ENCODE measurements at places on chromosomes 12 and 14.

- DNase-seq: peak; percentile 92
These were observed 11.9 kb downstream of the SCNN1A start for GRCh38 chr12:6363330-6364043.

GRCh38 chr12:115973968-115974724 lies 303.3 kb downstream of the MED13L start:
- DNase-seq: no peak

DNA sequence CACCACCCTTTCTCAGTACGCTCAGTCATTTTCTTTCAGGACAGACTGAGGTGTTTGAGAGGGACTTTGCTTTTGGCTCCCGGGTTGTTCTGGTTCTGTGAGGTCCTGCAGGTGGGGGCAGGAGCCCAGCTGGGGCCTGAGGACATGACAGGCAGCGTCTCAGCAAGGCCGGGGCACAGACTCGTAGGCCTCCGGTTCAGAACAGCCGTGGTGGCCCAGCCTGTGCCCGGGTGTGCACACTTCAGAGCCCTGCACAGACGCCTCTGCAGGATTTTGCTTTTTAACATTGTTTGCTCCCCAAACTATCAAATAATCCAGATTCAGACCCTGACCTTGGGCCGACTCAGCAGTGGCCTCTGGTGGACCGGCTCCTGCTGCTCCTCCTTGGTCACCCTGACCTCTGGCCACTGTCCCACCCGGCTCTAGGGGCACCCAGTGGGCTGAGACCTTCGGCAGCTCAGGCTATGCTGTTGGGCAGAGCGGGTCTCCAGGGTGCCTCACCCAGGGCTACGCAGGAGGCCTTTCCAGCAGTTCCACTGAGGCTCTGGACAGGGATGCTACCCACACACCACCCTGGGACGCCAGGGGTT lies 65.2 kb downstream of the ADGRD1 start:
- no peak for DNase-seq

- peak; percentile 83 for DNase-seq
These were observed at the start of gene GPR135 for GRCh38 chr14:59465316-59466135. TSS of gene GPR135 (minus strand) at chr14:59465380. CDS start at chr14:59465226, 154 bp downstream.

DNA sequence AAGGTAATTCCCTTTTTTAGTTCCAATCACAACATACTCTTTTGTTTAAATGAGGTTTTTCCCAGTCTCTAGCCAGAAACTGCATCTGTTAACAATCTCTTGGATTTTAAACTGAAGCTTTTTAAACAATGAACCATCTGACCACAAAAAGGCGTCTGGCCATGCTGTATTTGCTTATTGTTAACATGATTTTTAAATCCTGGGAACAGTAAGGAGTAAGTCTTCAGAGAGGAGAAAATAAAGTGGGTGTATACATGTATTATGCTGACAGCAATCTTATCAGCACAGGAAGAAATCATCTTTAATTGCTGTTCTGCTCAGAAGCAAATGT lies 106.2 kb downstream of the DAAM1 start:
- DNase-seq: no peak

DNA sequence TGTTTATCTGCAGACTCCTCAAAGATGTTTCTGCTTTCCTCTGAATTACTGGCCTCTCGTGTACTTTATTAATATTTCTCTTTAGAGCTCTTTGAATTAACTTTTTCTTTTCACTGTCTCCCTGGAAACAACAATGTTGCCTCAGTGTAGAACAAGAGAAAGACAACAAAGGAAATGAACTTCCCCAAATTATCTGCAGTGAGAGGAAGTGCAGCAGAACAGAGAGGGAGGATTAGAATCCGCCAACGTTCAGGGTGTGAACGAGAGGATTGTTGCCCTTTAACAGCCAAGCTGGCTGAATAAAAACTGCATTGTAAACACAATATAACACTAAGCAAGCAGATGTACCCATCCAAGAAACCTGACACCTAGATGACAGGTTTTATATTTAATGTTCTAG lies 375.9 kb downstream of the GALC start:
- no peak for DNase-seq

- peak; percentile 46 for DNase-seq
These were observed 25.2 kb upstream of the NXPH4 start for GRCh38 chr12:57191410-57191809.

DNA sequence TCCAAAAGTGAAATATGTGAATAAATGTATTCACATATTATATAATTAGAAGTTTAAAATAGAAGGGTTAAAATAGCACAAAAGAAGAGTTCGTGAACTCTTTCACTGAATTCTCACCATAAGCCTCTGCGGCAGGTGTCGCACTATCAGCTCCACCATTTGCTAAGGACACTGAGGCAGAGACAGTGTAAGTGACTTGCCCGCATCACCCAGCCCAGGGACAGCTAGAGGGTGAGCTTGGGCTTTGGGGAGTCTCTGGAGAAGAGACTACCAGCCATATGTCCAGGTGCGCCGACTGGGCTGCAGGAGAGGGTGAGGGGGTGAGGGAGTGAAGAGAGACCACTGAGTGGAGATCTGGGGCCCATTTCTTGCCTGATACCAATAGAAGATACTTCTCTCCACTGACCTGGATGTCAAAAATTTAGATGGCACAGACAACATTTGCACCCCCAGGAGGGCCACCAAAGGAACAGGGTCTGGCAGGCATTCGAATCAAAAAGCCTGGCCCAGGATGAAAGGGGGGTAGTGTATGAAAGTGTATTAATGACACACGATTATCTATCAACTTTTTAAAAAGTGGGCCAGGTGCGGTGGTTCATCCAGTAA lies 28.5 kb downstream of the FAIM2 start:
- DNase-seq: no peak

DNA sequence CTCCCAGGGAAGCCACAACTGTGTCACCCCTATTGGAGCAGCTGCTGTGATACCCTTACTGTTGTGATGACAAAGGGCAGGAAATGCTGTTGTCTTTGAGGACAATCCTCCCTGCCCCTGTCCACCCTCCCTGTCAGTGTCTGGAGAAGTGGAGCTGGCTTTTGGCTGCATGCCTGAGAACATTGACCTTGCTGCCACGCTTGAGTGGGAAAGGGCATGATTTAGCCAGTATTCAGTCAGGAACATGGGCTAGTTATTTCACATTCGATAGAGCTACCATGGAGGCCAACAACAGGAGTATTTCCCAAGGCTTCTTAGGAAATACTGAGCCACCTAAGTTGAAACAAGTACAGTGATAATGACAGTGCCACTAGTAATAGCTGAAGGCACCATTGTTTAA lies 59.4 kb downstream of the MYRFL start:
- peak; percentile 79 for DNase-seq

- peak; percentile 81 for DNase-seq
These were observed at the start of gene KCNH3 for GRCh38 chr12:49538510-49539403. TSS of gene KCNH3 (plus strand) at chr12:49539030. CDS start at chr12:49539417, 387 bp downstream.

- DNase-seq: no peak
These were observed 15.5 kb downstream of the SLC25A29 start for GRCh38 chr14:100290607-100291304.

DNA sequence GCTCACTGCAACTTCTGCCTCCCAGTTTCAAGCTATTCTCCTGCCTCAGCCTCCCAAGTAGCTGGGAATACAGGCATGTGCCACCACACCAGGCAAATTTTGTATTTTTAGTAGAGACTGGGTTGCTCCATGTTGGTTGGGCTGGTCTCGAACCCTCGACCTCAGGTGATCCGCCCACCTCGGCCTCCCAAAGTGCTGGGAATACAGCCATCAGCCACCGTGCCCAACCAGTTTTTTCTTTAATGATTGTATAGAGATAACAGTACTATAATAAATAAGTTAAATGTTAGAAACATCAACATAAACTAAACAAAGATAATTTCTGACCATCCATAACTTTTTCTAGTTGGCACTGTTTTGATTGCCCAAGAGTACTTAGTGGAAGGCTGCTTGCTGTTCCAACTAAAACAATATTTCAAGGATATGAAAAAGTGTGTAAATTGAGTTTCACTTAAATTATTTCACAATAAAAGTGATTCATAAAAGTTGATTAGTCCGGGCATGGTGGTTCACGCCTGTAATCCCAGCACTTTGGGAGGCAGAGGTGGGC lies 5.6 kb downstream of the GON7 start:
- DNase-seq: no peak

- peak; percentile 85 for DNase-seq
These were observed 260.8 kb downstream of the RASSF9 start for GRCh38 chr12:85575120-85576096.

GRCh38 chr12:120998435-120998834 lies 17.9 kb downstream of the C12orf43 start:
- no peak for DNase-seq

DNA sequence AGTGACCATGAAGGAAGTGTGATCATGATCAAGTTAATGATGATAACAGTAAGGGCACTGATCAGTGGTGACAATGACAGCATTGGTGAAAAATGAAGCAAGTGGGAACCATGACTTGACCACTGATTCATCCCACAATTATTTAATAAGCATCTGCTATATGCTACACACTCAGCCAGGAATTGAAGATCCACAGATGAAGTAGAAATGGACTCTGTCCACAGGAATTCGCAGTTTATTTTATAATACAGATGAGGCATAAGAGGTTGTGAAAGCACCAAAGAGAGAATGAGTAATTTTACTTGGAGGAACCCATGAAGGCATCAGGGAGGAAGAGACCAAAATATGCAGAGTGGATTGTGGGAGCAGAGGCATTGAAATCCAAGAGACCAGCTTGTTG lies 33.8 kb upstream of the SMUG1 start:
- DNase-seq: no peak

- DNase-seq: no peak
These were observed 84.1 kb upstream of the PLEKHA5 start for GRCh38 chr12:19045426-19045825.

DNA sequence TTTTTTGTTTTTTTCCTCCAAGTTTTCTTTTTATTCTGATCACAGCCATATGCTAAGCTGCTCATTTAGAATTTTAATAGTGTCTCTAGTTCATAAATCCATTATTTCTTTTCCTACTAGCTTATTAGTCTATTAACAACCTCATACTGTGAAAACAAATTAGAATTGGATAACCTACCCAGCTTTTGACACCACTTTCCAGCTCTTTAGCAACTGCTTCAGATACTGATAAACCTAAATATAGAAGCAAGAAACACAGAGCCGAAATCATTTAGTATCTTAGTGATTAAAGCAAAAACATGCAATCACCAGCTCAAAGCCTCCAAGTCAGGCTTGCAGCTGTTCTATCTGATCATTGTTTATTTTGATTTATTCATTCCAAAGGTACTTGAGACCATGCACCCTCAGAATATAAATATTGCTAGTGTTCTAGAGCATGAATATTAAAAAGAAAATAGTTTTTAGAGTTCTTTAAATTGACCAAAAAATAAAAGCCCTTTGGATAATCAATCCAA lies 121.5 kb downstream of the STXBP6 start:
- no peak for DNase-seq

- no peak for DNase-seq
These were observed 149.0 kb upstream of the IGF1 start for GRCh38 chr12:102629262-102629888.

DNA sequence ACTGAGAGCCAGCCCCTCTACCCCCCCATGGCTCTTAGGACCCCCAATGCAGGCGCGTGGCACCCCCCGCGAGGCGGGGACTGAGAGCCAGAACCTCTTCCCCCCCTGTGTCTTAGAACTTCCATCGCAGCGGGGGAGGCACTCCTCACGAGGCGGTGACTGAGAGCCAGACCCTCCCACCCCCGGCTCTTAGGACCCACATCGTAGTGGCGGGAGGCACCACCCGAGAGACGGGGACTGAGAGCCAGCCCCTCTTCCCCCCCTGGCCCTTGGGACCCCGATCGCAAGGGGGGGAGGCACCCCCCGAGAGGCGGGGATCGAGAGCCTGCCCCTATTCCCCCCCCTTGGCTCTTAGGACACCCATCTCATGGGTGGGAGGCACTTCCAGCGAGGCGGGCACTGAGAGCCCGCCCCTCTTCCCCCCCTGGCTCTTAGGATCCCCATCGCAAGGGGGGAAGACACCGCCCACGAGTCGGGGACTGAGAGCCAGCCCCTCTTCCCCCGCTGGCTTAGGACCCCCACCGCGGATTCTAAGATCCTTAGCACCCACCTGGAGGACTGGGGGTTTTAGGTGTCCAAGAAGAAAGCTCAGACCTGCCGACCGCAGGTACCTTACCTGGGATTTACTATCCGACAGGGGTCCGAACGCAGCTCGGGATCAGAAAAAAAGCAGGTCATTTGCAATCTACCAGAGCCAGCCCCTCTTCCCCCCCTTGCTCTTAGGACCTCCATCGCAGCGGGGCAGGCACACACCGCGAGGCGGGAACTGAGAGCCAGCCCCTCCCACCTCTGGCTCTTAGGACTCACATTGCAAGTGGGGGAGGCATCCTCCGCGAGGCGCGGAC lies 44.9 kb downstream of the DDX11 start:
- peak; percentile 89 for DNase-seq

GRCh38 chr12:21697904-21698630 lies 40.4 kb upstream of the LDHB start:
- peak; percentile 75 for DNase-seq
